ENCODE measurements at places on chromosomes 6 and 20.

GRCh38 chr6:70380252-70380651 lies 33.1 kb upstream of the FAM135A start:
- no peak for DNase-seq

DNA sequence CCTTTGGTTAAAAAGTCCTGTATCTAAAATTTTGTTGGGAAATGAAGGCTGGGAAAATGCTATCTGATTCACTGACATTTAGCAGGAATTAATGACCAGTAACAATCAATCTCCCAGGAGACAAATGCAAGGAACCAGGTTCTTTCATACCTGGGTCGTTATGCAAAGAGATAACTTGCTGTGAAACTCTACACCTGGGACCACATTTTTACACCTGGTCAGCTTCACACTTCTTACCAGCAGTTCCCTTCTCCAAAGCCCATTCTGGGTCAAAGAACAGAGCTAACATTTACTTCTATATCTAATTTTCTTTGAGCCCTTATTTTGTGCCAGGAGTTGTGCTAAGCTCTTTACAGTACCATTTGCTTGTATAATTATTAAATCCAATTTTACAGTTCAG lies 27.4 kb upstream of the STXBP5 start:
- no peak for DNase-seq

GRCh38 chr6:40308533-40309306 lies 278.4 kb downstream of the LRFN2 start:
- peak; percentile 12 for DNase-seq

GRCh38 chr6:113144117-113144516 lies 713.0 kb upstream of the MARCKS start:
- DNase-seq: no peak

DNA sequence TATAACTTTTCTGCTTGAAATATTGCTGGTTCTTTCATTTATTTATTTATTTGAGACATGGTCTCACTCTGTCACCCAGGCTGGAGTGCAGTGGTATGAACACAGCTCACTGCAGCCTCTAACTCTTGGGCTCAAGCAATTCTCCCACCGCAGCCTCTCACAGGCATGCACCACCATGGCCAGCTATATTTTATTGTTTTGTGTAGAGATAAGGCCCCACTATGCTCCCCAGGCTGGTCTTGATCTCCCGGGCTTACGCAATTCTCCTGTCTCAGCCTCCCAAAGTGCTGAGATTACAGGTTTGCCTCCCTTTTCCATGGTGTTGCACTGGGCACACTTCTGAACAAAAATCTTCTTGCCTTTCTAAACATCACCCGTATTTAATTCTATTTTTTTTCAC lies 39.1 kb upstream of the RNGTT start:
- DNase-seq: no peak

- DNase-seq: no peak
These were observed 75.5 kb upstream of the ELOVL5 start for GRCh38 chr6:53424300-53424699.

- DNase-seq: no peak
These were observed 437.8 kb upstream of the ID4 start for GRCh38 chr6:19399406-19399805.

DNA sequence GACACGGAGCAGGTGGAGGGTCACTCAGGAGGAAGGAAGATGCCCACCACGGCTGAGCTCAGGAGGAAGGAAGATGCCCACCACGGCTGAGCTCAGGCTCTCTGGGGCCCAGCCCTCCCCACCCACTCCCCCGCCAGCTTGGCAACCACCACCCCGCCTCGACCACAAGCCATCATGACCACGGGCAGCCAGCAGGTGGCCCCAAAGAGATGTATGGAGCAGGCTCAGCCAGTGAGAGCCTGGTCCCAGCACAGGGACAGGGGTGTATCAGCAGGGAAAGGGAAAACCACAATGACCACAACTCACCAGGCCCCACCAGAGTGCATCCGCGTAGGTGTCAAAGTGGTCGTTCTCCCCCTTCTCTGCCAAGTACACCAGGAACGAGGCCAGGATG lies 30.4 kb downstream of the KCNQ2 start:
- peak; percentile 26 for DNase-seq

DNA sequence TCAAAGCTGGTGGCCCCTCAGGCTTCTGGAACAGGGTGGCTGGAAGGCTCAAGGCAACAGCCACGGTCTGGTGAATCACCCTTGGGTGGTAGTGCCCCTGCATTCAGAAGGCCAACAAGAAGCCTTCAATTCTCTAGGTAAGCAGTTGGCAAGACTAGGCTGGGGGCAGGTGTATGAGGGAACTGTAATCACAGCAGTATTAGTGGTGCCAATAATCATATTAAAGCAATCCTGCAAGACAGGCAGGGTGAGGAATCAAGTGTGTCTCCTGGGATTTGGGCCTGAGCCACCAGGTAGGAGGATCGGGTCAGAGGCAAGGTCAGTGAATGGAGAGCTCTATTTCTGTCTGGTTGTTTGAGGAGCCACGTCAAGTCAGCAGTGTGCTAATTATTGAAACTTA lies 24.9 kb upstream of the SCUBE3 start:
- DNase-seq: no peak

GRCh38 chr20:42862446-42862845 lies 327.3 kb downstream of the PTPRT start:
- DNase-seq: no peak

DNA sequence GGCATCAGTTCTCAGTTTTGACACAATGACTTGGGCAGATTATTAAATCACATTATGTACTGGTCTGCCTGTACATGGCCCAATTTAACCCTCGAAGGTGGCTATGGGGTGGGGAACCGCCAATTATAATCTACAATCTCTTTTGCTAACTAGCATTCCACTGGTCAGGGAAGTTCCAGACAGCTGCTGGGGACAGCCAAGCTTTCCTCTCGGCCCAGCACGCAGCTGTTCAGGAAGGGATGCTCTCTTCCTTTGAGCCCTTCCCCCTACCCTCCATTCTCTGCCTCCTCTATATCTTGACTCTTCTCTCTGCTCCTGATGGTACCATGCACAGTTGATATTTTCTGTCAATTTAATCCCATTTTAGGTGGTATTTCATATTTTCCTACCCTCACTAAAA lies 233.5 kb upstream of the AGPAT4 start:
- DNase-seq: no peak

All from stimulated activated CD4-positive, alpha-beta T cell treated with anti-CD3 and anti-CD28 coated beads, Interleukin-15, amount 100 ng/mL, for 1 hour (primary cell).